ENCODE measurements at places on chromosomes 5 and 9.

GRCh38 chr9:134131471-134132207 is 4.2 kb upstream of the WDR5 start:
- DNase-seq, result no peak

DNA sequence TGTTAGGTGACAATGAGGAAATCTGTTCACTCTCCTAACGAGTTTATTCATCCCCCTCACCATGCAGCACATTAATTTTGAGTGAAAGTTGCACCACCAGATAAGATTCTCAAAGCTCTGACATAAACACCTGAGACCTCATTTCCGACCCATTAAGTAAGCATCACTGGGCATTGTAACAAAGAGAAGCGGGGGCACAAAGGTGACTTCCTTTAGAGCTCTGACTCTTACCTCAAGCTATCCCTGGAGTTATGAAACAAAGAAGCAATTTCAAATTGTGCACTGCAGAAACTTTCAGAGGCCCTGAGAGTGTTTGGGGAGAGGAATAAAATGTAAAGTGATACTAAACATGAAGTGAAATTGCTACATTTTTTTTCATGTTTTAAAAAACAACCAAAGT is 29.5 kb downstream of the C5orf15 start:
- no peak for DNase-seq

GRCh38 chr5:38677636-38678035 is 121.2 kb upstream of the LIFR start:
- no peak for DNase-seq

GRCh38 chr5:16975950-16976624 is 40.0 kb upstream of the MYO10 start:
- no peak for DNase-seq

- DNase-seq, result no peak
Observed at GRCh38 chr5:87121304-87122150, 146.2 kb upstream of the RASA1 start.

DNA sequence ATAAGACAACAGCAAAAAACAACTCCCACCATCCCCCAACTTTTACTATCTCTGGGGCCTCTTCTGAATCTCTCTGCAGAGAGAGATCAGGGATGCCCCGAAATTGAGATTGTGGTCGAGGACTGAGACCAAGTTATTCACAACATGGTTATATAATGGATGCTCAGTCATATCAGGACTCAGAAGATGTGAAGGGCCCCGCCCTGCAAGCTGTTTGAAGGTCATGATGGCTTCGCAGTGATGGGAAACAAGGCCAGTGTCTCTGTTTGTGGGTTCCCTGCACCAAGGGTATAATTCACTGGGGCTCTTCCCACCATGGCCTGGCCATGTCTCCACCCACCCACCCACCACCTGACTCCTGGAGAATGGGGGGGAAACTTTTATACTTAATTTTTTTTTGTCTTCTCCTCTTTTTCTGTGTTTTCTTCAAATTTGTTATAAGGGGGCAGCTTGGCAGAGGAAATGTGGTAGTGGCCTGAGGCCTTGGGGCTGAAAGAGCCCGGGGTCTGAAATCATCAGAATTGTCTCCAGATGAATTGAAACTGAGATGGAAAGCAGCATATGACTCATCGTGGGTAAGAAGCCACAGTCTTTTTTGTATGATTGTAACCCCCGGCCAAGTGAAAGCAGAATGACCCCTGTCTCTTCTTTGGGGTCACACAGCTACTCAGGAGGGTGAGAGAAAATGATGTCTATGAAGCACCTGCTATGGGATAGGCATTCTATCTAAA is 15.0 kb upstream of the TEX48 start:
- no peak for DNase-seq

Measured in DMS79 (cell line).